Retina (tissue), 1 donor: ENCODE measurements at places on chromosomes 16 and 17.
A peak's percentile ranks its signal among the peaks of the same experiment; 100 is the strongest.

GRCh38 chr16:55367301-55367811, 43.4 kb downstream of the IRX6 start:
- DNase-seq, result no peak

- no peak for DNase-seq
Observed at GRCh38 chr17:78079253-78079652, 49.3 kb downstream of the TMC6 start.

- DNase-seq, result no peak
Observed at GRCh38 chr17:19551165-19551564, 17.5 kb downstream of the SLC47A1 start.

GRCh38 chr16:84597931-84598351, 19.9 kb downstream of the COTL1 start:
- peak; percentile 63 for DNase-seq

- no peak for DNase-seq
Observed at GRCh38 chr16:27098366-27099049, 31.8 kb downstream of the C16orf82 start.

GRCh38 chr16:26269673-26270072, 577.9 kb downstream of the HS3ST4 start:
- no peak for DNase-seq

DNA sequence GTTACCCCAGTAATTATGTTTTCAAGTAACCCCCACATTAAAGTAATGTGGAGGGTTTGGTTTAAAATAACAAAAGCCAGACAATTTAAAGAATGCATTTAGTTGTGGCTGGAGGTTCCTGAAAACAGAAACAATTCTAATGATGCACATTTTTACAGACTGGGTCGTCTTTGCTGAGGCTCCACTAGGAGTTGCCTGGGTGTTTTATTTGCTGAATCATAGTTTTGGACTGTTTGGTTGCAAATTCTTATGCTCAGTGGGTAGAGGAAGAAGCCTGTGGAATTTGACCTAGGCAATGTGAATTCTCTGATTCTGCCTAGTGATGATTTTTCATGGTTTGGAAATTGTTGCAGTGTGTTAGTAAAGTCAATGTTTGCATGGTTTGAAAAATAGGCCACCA, 16.3 kb downstream of the SHISA9 start:
- DNase-seq, result no peak

DNA sequence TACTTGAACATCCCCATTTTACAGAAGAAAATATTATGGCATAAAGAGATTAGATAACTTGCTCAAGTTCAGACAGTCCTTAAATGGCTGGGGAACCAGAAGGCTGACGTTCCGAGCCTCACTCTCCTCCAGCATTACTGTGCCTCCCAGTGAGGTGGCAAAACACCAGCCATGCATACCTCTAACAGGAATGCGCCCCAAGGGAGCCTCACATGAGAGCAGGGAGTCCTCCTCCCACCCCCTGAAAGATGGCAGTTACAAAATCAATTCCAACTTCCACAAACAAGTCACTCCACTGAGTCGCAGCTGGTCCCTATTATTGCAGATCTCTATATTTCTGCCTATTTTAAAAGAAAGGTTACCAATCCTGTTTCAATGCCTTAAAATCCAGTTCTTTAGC, 55.5 kb downstream of the ANKFY1 start:
- no peak for DNase-seq
